NCI-H748 treated with DMSO at 0.1 percent for 48 hours (cell line): ENCODE measurements at places on chromosomes 11 and 22.

GRCh38 chr11:134794192-134794591, 382.1 kb upstream of the B3GAT1 start:
- no peak for DNase-seq

GRCh38 chr11:72741849-72742512, 10.2 kb downstream of the ARAP1 start:
- DNase-seq = no peak

DNA sequence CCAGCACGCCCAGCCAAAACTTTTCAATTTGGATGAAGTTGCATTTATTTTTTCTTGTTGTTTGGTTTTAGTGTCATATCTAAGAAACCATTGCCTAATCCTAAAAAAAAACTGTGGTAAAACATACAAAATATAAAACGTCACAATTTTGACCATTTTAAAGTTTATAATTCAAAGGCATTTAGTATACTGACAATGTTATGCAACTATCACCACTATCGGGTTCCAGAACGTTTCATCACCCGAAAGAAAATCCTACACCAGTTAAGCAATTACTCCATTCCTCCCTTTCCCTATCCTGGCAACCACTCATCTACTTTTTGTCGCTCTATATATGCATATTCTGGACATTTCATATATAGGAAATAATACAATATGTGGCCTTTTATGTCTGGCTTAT, 30.5 kb upstream of the PHOX2A start:
- DNase-seq = no peak

- DNase-seq = no peak
Measured at GRCh38 chr11:99422581-99423427, 402.1 kb downstream of the CNTN5 start.

DNA sequence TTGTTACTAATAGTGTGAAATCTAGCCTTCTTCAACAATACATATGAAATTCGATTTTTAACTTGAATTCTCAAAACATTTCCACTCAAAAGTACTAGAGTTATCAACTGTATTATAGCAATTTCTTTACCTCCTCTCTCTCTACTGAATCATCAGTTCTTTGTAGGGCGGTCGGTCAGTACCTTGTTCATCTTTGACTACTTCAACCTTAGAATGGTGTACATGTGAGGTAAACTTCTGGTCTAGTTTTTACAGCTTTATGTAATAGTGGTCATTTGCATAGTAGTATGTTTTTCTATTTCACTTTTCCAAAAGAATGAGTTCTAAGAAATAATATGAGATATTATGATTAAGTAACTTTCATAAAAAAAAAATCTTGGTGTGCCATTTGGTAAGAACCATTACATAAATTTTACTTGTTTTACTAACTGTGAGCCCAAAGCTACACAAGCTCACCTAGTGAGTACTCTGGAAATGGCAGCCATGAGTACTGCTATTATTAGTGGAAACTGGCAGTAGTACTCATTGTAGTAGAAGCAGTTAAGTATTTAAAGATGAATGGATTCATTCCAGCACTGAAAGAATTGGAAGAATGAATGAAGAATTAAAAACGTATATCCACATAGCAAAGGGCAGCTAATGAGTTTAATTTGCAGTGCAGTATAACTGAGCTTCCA, 30.1 kb downstream of the SESN3 start:
- no peak for DNase-seq

DNA sequence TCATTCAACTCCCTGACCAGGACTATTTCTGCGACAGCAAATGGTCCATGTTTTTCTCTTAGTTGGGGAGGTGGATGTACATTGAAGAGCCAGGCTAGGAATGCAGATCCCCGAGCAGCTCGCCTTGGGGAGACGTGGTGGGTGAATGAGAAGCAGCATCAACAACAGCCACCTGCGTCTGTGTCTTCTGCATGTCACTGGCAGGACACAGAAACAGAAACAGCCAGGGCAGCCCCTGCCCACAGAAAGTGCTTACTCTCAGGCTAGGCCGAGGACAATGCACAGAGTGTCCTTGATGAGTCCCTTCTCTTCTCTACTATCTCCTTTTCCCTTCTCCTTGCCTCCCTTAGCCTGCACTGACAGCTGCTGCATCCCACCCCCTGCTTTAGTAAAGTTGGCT, 541.9 kb upstream of the CADM1 start:
- no peak for DNase-seq

GRCh38 chr11:94861306-94861845, 93.2 kb downstream of the AMOTL1 start:
- no peak for DNase-seq

DNA sequence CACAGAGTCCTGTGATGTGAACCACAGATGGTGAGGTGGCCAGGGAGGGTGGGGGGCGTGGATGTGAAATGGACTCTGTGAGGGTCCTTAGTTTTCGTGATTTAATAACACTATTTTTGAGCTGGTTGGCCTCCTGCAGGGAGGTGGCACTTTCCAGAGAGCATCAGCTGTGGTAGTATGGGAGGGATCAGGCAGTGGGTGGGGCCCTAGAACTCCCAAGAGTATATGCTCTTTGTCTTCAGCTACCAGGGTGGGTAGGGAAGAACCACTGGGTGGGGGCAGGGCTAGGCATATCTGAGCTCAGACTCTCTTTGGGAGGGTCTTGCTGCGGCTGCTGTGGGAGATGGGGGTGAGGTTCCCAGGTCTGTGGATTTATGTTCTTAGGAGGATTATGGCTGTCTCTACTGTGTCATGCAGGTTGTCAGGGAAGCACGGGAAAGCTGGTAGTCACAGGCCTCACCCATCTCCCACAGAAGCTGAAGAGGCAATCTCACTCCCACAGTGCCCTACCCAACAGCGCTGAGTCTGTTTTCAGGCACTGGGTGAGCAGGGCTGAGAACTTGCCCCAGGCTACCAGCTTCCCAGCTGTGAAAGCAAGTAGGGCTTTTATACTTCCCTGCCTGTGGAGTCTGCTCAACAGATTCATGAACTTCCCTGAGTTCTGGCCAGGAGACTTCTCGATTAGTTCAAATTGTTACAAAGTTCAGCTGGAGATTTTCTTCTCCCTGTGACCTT, 47.9 kb upstream of the SNX19 start:
- no peak for DNase-seq

DNA sequence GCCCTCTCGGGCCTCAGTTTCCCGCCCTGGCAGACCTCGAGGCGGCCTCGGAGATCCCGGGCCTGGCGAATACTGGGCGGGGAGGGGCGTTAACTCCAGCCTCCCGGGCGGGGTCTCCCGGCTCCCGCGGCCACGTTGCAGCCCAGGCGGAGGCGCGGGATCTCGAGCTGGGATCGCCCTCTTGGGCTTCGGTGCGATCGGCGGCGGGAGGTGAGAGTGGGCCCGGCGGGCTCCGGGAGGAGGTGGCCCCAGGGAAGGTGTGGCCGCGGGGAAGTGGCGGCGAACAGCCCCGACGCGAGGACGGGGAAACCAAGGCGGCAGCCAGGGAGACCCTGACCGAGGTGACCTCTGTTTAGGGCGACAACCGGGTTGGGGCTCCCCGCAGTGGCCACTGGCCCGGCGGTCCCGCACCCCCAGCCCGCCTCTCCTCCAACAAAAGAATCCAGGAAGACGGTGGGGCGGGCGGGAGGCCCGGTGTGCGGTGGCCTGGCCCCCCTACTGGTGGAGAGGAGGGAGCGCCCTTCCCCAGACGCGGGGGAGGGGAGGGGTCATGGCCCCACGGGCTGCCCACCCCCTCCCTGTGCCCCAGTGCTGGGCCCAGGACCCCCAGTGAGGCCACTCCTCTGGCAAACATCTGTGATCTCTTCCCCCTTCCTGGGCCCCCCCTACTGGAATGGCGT, at the start of gene PHETA2:
Gene PHETA2 (plus strand): TSS at position 117 of the 680 bp plus-strand sequence. CDS start 3,046 bp downstream, outside the sequence.
- no peak for DNase-seq

DNA sequence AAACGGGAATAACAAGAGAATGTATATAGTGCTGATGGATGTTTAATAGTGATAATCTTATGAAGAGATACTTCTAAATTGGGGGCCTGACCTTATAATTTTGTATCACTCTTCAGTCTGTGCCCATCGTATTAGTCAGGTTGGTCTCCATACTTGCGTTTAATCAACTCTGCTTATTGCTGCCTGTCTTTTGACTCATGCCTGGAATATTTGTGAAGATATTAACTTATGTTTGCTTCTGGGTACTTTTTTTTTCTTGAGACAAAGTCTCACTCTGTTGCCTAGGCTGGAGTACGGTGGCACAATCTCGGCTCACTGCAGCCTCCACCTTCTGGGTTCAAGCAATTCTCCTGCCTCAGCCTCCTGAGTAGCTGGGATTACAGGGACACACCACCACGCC, 24.0 kb downstream of the TMEM135 start:
- no peak for DNase-seq

DNA sequence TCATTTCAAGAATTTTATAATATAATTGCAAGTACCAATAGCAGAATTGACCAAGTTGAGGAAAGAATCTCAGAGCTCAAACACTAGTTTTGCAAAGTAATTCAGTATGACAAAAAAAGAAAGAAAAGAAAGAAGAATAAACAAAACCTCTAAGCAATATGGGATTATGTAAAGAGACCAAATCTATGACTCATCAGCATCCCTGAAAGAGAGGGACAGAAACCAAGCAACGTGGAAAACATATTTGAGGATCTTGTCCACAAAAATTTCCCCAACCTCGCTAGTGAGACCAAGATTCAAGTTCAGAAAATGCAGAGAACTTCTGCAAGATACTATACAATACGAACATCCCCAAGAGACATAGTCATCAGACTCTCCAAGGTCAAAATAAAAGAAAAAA, 203.7 kb upstream of the DDI1 start:
- DNase-seq = no peak

- no peak for DNase-seq
Measured at GRCh38 chr11:59173080-59173963, 1.4 kb downstream of the DTX4 start.

- DNase-seq = no peak
Measured at GRCh38 chr11:316891-317301, 3.1 kb downstream of the IFITM1 start.

DNA sequence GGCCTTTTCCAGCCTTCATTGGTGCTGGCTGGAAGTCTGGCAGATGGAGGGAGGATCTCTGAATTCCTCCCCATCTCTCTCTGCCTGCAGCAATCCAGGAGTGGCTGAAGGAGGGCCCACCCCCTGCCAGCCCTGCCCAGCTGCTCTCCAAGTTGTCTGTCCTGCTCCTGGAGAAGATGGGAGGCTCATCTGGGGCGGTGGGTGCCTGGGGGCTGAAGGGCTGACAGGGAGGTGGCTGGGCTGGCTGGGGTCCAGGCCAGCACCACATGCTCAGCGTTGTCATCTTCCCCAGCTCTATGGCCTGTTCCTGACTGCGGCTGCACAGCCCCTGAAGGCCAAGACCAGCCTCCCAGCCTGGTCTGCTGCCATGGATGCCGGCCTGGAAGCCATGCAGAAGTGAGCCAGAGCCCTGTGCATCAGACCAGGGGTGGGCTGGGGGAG, 12.2 kb downstream of the TKFC start:
- no peak for DNase-seq

DNA sequence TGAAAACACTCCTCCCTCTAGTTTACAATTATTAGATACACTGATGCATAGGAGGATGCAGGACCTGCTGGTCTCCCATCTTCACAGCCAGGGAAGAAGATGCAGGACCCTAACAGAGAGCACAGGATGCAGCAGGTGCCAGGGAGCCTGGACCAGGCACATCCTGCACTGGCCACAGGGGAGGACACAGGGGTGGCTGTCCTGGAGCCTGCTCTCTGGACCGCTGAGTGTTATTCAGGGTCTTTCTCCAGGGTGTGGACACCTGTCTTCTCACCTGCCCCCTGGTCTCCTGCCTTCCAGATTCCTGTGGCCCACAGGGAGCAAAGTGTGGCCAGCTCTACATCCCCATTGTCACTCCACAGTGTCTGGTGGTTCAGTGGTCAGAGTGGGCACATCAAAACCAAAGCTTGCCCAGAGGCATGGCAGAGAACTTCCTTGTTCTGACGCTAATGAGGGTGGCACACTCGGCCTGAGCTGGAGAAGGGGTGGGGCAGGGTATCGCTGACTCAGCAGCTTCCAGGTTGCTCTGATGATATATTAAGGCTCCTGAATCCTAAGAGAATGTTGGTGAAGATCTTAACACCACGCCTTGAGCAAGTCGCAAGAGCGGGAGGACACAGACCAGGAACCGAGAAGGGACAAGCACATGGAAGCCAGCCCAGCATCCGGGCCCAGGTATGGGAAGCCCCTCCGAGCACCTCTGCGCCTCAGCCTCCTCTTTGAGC, at the start of gene APOBEC3A:
Gene APOBEC3A (plus strand): TSS at position 564 of the 725 bp plus-strand sequence. CDS start 83 bp downstream, at position 647.
- no peak for DNase-seq

DNA sequence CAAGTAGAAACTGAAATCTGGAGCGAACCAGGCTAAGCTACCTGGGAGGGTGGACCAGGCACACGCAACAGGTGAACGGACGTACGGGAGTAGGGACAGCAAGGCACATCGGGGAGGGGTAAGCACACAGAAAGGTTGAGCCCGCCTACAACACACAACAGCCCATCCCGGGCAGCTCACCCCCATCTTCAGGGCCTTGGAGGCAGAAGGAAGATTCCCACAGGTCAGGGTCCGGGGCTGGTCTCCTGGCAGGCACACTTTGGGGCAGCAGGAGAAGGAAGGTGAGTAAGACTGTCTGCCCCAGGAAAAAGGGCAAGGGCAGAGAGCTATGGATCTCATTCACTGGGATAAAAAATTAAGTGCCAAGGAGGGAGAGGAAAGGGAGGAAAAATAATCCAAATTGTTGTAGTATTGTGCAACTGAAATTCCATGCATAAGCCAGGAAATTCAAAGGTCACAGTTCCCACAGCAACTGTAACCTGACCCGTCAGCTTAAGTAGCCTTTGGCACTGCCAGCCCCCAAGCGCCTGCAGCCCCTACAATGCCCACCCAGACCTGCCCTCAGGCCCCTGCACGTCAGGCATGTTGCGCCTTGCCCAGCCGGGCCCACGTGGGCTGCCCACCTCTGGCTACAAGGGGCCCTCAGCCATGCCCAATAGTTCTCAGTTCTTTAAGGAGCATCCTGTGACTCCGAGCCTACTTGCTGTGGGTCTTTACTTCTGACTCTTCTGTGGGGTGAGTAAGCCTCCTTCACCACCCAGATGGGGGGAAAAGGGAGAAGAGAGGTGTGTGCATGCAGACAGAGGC, 51.8 kb downstream of the MICAL3 start:
- no peak for DNase-seq

GRCh38 chr11:129739339-129739738, 76.3 kb upstream of the TMEM45B start:
- DNase-seq = no peak

DNA sequence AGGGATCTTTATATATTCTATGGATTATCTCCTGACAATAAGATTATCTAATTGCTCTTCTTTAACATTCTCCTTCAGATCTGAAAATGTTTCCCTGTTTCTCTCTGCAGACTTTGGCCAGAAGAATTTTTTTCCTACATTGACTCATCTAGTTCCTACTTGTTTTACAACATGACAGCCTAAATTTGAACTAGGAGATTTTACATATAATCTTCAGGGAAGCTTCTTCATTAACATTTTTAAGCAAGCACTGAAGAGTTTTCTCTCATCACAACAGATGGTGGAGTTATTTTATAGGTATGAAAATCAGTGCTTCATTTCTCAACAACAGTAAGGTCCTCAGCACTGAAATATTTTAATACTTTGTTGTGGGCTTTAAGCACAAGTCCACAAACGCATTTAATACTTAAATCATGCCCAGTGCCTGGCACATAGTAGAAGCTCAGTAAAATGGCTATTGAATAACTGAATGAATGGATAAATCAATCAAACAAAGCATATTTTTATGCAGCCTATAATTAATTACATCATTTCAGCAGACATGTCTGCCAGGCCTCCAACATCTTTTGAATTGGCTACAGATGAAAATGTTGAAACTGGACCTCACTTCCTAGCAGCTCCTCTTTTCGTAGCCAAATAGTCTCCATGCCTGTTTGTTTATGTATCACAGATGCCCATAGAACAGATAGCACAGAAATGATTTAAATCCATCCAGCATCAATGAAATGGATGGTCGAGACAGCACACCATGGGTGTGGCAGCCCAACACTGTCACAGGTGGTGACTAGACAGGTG, 117.3 kb upstream of the POU2AF2 start:
- no peak for DNase-seq

- DNase-seq = no peak
Measured at GRCh38 chr11:17633987-17634775, 85.2 kb upstream of the MYOD1 start.
